ENCODE measurements at places on chromosomes 6 and 20.

DNA sequence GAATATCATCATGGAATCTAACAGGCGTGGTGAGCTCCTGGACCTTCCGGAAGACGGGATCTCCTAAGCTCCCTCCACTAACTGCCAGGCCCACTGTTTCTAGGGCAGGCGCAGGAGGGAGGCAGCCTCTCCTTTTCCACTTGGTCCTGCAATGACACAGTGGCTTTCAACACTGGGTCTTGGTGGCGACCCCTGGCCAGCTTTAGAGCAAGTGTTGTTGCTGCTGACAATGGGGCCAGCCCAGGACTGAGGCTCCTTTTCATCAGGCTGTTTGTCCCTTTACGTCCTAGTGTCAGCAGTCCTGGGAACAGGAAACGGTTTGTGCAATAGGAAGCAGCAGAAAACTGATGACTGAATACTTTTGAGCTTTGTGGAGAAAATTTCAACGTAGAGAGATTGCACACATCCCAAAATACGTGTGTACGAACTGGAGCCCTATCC is 9.7 kb upstream of the QKI start:
- no peak for DNase-seq

GRCh38 chr6:136568129-136568528 is 17.9 kb upstream of the MAP7 start:
- DNase-seq, result no peak

DNA sequence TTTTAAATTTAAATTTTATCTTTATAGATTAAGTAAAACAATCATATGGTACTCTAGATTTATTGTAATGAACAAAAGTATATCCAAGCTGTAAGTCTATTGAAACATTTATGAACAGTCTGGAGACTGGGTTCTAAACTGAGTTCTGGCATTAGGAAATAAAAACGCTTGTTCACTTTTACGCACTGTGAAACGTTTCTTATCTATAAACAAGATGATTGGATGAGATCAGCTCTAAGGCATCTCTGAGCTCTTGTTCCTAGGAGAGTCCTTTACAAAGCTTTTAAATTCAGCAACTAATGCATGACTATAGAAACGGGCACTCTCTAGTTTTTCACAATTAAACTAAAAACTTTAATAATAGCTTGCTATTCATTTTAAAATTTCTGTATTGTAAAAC is 6.8 kb downstream of the HUS1B start:
- no peak for DNase-seq

- DNase-seq, result no peak
These were observed 172.4 kb downstream of the ADGB start for GRCh38 chr6:146770965-146771735.

- DNase-seq, result no peak
These were observed 1.8 kb downstream of the GTPBP2 start for GRCh38 chr6:43627008-43627825.

- DNase-seq, result no peak
These were observed 8.5 kb upstream of the CST11 start for GRCh38 chr20:23461180-23461579.
